ENCODE measurements at places on chromosomes 2 and 18.

- no peak for DNase-seq
Observed at GRCh38 chr2:50922506-50922905, 109.4 kb downstream of the NRXN1 start.

DNA sequence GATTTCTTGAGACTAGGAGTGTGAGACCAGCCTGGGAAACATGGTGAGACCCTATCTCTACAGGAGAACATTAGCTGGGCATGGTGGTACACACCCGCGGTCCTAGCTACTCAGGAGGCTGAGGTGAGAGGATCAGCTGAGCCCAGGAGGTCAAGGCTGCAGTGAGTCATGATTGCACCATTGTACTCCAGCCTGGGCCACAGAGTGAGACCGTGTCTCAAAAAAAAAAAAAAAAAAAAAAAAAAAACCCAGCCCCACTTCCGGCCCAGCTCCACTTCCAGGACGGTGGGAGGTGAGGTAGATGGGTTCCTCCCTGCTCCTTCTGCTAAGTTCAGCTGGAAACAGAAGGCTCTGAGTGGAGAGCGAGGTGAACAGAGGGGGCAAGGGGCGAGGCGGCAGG lies 41.4 kb upstream of the NFATC1 start:
- DNase-seq = no peak

DNA sequence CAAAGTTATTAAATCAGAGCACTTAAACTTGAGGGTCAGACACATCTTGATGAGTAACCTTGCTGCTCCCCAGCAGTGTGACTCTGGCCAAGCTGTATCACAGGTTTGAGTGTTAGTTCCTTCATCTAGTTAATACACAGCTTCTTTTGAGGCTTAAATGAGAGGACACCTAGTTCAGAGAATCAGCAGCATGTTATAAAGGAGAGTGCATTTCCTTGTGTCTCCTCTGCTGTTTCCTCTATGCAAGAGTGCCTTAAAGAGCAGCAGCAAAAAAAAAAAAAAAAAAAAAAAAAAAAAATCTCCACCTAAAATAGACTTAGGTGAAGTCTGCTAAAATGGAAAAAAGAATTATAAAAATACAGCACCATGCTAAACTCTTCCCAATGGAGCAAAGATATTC lies 261.9 kb downstream of the TCF4 start:
- no peak for DNase-seq

GRCh38 chr2:226873826-226874225 lies 38.0 kb downstream of the RHBDD1 start:
- DNase-seq = no peak

- no peak for DNase-seq
Observed at GRCh38 chr2:38155015-38155414, 79.1 kb upstream of the CYP1B1 start.

Measured in stimulated activated CD8-positive, alpha-beta memory T cell treated with anti-CD3 and anti-CD28 coated beads, Interleukin-12 subunit alpha, Interleukin-12 subunit beta, amount 100 ng/mL, for 1 hour (primary cell).